ENCODE measurements at places on chromosomes 7 and 10.

DNA sequence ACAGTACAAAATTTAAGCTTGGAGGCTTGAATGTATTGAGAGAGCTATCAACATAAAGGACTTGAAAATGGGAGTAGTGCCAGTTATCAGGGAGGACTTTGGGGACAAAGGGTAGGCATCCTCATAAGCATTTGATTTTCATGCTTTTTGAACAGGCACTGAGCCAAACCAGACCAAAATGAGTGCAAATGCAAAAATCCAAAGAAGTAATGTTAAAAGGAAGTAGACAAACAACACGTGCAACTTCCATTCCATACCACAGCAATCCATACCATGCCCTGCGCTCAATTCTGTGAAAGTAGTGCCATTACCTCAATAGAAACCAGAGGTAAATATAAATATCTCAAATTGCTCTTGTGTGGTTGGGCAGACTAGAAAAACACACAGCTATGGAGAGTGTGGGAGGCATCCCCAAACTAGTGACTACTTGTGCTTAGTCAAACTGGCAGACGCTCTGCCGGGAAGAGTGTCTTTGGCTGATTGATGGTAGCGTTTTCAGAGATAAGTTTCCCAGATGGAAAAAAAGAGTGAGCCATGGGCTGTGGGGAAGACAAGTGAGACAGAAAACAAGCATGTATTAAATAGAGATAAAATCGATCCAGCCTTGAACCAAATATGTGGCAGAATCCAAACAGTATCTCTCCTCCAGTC lies 161.5 kb downstream of the CREB5 start:
- DNase-seq, result no peak

DNA sequence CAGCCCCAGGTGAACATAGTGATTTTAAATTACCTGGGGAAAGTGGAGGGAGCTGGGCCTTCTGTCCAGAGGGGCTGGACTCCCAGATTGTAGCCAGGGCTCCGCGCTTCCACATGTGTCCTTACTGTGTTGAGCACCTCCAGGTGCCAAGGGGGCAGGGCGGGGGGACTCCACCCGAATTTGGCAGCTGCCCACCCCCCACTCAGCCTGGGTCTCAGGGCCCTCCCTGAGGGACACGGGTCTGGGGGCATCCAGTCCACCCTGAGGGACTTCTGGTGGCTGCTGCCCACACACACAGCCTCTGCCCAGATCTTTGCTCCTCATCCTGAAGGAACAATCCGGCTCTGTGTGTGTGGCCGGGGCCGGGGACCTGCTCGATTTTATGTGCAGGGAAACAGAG lies 28.2 kb upstream of the ADGRA1 start:
- DNase-seq, result no peak

GRCh38 chr10:102409604-102410428 lies 8.8 kb downstream of the PSD start:
- no peak for DNase-seq

- no peak for DNase-seq
Measured at GRCh38 chr10:45809837-45810236, 37.5 kb downstream of the AGAP4 start.

GRCh38 chr7:135210888-135211178 lies 493 bp downstream of the WDR91 start:
- DNase-seq, result no peak

GRCh38 chr7:74709880-74710671 lies 52.6 kb downstream of the GTF2I start:
- no peak for DNase-seq

GRCh38 chr7:21641546-21641945 lies 98.7 kb downstream of the DNAH11 start:
- DNase-seq, result no peak

DNA sequence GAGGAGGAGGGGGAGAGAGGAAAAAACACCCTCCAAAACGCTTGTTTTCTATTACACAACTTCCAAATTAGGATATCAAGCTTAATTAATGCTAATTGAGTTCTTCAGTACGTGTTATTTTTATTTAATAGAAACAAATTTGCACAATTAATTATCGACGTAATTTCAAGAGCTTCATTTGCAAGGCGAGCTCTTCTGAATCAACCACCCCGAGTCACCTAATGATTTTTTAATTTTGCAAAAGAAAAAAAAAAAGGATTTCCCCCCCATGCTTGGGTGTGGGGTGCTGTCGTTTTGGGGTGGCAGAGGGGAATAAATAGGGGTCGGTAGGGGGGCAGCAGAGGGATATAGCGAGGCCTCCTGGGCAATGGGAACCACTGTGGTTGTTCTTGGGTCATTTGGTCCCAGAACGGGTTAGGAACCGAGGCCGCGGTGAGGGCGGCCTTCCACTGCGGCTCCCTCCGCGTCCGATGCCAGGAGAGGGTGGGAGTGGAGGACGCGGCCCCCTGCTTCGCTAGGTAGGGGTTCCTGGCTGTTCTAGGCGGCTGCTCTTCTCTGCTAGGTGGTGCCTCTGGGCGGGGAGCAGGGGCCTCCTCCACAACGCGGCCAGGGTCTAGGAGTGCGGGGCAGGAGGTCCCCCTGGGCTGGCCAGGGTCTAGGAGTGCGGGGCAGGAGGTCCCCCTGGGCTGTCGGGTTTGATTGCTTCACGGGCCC lies 7.3 kb downstream of the UNCX start:
- no peak for DNase-seq

DNA sequence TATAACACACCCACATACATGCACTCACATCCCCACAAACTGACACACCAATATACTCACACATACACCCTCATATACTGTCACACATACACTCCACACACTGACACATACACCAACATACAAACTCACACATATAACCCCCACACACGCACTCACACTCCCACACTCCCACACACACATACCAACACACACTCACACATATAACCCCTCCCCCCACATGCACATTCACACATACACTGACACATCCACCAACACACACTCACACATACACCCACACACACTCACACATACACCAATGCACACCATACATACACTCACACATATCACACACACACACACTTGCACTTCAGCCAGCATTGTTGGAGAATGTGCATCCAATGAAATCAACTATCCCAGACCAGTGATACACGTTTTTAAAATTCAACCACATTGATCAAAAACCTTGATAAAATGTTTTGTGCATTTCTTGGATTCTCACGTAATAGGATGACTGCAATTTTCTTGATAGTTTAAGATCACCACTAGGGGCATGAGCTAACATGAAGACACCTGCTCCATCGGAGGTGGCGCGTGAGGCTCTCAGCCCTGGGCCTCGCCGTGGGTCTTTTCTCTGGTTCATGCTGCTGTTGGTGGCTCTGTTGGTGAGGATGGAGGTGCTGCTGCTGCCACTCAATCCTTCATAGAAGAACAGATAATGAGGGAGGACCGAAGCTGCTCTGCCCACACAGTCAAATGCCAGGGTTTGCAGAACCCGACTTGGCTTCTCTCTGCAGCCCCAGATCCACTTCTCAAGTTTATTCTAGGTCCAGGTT lies 32.1 kb upstream of the CHST15 start:
- no peak for DNase-seq

DNA sequence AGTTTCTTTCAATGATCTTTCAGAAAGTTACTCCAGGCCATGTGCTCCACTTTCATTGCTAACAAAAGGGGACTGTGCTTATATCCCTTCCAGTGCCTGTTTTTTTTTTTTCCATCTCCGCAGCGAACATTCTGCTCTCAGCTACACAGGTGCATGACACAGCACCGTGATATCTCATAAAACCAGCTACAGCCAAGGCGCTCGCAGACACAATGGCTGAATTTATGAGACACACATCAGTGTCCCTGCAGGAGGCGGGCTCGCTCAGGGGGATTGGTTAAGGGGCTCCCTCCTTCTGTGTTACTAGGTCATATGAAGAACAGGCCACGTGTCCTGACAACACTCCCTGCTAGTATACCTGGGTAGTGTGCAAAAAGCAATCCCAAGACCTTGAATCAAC lies 245.5 kb downstream of the SKAP2 start:
- no peak for DNase-seq

DNA sequence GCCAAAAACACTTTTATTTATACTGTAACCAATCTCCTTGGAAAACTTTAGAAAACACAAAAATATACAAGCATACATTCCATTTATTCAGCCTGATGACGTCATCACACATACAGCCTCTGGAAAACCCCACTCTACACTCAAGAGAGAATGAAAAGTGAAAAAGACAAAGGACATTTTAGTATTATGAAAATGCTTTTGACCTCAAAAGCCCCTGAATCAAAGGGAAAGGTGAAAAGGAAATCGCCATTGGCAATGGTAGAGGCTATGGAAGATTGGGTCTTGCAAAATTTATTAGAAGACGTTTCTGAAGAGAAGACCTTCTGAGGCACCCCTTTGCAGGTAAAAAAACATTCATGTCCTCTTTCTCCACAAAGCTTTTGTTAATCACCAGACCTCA lies 82.9 kb upstream of the STRIP2 start:
- DNase-seq, result no peak

DNA sequence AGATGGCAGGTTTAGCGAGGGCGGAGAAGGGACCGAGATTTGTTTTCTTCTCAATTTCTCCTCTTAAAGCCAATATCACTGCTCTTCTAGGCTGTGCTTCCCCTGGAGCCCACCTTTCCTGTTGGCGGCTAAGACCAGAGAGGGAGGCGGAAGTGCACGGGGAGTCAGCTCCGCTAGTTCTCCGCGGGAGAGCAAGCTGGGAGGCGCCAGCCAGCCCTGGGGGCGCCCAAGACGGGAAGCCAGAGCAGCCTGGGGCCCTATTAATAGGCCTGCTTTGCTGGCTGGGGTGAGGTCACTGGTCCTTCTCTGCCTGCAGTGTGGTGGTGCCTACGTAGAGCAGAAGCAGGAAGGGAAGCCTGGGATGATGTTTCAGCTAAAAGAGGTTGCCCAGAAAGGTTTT lies 61.6 kb downstream of the LSM5 start:
- no peak for DNase-seq

DNA sequence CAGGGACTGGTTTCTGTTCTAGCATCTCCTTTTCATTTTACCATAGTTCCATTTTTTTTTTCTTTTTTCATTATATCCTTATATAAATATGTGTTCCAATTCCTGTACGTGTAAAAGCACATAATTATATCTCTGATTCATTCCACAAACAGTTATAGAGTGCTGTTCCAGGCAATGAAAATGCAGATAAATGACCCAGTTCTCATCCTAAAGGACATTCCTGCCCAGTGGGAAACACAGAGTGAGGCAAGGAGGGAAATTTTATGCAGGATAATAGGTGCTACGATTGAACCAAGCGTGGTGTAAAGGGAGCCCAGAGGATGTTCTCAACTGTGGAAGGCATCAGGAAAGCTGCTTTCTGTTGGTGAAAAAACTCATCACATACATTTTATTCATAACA lies 408.1 kb downstream of the GATA3 start:
- no peak for DNase-seq

DNA sequence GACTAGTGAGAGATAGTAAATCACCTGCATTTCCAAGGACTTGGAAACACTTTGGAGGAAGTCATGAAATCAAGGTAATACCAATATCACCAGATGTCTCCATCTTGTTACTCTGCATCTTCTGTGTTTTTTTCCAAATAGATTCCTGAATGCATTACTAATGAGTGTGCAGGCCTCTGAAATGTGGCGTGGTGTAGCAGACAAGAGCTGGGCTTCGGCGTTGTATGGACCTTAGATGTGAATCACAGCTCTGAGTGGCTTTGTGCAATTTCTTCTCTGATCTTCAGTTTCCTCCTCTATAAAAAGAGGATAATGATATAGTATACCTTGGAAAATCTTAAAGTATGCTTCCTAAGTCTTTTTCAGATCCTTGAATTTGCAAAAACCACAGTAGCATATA lies 9.6 kb upstream of the MYPN start:
- no peak for DNase-seq

- DNase-seq, result no peak
Measured at GRCh38 chr10:46992803-46993561, 81.8 kb downstream of the PTPN20 start.

- DNase-seq, result no peak
Measured at GRCh38 chr7:71133856-71134255, 1.9 kb downstream of the GALNT17 start.

- DNase-seq, result no peak
Measured at GRCh38 chr7:53470336-53470970, 435.0 kb downstream of the POM121L12 start.

DNA sequence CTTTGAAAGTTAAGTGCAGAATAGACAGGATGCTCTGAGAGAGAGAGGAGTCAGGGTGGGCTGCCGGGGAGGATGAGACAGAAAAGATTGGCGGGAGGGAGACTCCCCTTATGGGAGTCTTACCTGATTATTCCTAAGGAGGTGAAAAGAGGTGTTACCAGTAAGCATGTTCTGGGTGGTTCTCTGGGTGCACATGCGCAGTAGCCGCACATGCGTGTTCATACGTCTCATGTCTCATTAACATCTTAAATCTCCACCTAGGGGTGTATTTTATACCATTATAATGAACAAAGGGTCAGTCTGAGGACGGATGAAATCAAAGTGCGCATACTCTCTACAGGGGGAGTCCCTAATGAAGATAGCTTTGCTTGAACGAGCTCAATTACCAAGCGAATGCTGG lies 592.9 kb upstream of the C7orf33 start:
- DNase-seq, result no peak

DNA sequence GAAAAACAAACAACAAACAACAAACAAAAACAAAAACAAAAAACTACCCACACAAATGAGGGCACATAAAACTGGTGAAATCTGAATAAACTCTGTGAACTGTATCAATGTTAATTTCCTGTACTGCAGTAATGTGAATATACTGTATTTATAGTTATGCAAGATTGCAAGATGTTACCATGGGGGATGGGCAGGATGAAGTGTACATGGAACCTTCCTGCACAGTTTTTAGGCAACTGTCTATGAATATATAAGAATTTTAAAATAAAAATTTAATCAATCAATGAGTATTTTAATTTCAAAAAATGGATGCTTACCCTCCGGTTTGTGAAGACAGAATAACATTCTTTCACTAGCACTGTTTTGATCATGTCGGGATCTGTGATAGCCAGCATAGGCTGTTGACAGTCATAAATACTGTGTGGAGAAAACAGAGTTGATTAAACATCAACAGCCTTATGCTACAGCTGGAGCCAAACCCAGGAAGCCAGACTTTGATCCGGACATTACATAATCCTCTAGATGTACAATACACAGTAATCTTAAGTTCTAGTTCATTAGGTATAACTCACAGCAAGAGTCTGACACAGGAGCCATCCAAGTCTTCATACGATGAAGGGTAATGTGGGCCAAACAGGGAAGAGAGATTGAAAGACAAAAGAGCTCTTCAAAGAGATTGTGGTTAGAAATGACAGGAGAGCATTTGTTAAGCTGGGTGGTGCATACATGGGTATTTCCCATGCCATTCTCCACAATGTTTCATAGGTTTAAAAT lies 14.8 kb downstream of the CYP3A7 start:
- no peak for DNase-seq

Measured in activated naive CD4-positive, alpha-beta T cell treated with anti-CD3 and anti-CD28 coated beads, Interleukin-2, amount 50 U/mL, for 16 hours (primary cell).